ENCODE measurements at places on chromosomes 5 and 9. TPM values are rescaled to one million over a fixed set of nuclear protein-coding genes. Genes with fewer than 3 reads are reported as not detected.

The SPINK9 gene
- not detected for total RNA-seq

The FAM221B gene
- total RNA-seq = not detected

The TMEFF1 gene
- total RNA-seq = 0.43 TPM

The SOHLH1 gene
- total RNA-seq = not detected

The ROR2 gene
- 5.2 TPM for total RNA-seq

The TAF11L5 gene
- total RNA-seq = not detected

The IL33 gene
- total RNA-seq = 7.3 TPM

The PPWD1 gene
- total RNA-seq = 42.7 TPM

The SEMA5A gene
- 74.7 TPM for total RNA-seq

The HSD17B3 gene
- not detected for total RNA-seq

The FSTL4 gene
- under 0.01 TPM for total RNA-seq

The ALDH1A1 gene
- total RNA-seq = 450 TPM

The CCNB1 gene
- 147 TPM for total RNA-seq

The SLC36A2 gene
- not detected for total RNA-seq

The ZFP2 gene
- 0.86 TPM for total RNA-seq

- DNase-seq = no peak
These were observed 104.4 kb downstream of the ZNF354C start for GRCh38 chr5:179164331-179165311.

DNA sequence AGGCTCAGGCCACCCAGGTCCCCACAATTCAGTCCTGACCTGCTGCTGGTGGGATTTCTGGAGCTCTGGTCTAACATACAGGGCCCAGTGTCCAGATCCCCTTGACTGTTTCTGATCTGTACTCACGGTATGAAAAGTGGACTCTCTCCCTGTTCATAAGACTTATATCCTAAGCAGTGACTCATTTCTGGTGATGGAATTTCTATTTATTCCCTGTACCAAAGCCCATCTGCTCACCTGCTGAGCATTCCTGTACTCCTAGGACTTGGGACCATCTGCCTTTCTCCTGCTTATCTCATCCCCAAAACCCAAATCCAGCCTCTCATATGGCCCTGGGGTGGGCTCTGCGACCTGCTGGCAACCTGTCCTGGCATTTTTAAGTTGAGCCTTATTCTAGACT, 86.6 kb downstream of the APBA1 start:
- no peak for DNase-seq

- no peak for DNase-seq
These were observed 43.9 kb upstream of the SEMA4D start for GRCh38 chr9:89541798-89542197.

DNA sequence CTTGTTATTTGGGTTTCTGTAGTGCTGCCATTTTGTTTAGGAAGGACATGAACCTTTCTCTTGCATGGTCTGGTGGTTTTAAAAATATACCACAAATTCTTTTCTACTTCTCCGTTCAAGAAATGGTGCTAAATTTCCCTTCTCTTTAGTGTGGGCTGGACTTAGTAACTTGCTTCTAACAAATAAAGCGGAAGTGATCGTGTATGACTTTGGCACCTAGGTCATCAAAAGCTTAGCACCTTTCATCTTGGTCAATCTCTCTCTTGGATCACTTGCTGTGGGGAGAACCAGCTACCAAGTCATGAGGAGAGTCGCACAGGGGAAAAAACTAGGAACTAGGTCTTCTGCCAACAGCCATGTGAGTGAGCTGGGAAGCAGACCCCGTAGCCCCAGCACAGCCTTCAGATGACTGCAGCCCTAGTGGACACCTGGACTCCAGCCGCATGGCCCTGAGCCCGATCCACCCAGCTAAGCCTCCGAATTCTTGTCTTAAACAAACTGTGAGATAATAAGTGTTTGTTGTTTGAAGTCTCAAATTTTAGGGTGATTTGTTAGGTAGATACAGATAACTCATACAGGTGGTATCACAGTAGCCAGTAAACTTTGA, 87.7 kb upstream of the CKMT2 start:
- DNase-seq = no peak

DNA sequence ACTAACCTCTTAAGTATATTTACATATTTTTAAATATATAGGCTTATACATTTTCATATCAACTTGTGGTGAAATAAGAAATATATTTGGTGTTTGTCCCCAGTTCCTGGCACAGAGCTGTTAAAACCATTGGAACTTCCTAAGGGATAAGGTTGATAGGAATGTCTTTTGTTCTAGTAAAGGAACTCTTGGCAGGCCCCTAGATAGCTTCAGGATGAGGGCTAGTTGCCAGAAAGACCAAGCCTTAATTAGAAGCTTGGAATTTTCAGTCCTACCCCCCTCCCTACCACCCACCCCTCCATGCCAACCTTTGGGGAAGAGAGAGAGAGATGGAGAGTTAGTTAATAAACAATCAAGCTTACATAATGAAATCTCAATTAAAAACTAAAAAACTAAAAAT, 638.6 kb upstream of the ACO1 start:
- DNase-seq = no peak

GRCh38 chr5:142046191-142046590, 33.4 kb upstream of the GNPDA1 start:
- DNase-seq = no peak

DNA sequence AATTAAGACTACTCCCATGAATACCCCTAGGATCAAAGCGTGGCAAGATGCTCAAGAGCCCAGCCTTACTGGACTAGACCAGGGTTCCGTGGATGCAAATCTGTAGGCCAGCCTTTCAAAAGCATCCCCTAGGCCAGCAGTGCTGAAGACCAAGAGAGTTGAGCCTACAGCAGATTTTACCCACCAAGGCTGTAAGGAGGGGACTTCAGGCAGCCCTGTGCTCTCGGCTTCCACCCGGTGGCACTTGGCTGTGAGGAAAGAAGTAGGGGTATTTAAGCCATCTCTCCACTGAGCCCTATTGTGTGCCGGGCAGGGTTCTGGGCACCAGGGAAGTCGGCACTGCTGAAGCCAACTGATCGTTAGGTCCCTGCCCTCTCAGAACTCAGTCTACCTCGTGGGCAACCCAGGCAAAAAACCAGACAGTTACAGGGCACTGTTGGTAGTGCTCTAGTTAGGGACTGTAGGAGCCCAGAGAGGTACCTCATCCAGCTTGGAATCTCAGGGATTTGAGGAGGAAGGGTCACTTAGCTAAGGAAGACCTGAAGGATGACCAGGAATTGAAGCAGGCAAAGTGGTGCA, 25.5 kb downstream of the TCF7 start:
- no peak for DNase-seq

- no peak for DNase-seq
These were observed 321.6 kb downstream of the EDIL3 start for GRCh38 chr5:84063041-84063440.

DNA sequence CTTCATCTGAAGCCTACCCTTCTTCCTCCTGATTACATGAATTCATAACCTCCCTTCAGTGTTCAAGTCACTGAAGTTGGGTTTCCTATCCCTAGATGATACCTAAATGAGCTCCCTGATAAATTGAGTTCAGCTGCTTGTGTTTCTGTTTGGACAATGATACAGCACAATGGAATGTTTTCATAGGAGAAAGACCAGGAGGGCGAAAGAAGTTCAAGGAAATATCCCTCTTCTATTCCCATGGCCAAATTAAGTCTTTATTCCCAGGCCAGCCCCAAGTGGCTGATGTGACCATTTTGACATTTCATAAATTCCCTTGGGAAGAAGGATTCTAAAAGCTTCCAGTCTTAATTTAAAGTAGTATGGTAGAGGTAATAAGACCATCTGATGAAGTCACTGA, 555.8 kb upstream of the CLINT1 start:
- DNase-seq = peak; percentile 60

- DNase-seq = peak; percentile 26
These were observed 232.8 kb downstream of the TLE1 start for GRCh38 chr9:81456431-81457006.

DNA sequence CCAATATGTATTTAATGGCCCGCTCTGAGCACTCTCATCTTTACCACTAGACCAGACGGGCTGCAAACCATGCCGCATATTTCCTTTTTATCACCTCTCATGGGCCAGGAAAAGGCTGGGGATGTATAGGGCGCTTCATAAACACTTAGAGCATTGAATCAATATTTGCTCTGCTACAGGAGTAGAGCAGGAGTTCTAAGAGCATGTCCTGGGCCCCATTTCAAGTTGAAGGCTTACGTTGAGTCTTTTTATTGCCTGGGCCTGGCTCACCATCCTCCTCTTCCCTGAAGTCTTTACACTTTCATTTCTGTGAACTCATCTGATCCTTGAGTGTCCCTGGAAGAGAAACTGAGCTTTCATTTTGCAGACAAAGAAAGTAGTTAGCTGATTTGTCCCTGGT, 112.4 kb downstream of the FSTL4 start:
- no peak for DNase-seq

GRCh38 chr9:68919661-68920060, 94.3 kb downstream of the PRKACG start:
- no peak for DNase-seq

DNA sequence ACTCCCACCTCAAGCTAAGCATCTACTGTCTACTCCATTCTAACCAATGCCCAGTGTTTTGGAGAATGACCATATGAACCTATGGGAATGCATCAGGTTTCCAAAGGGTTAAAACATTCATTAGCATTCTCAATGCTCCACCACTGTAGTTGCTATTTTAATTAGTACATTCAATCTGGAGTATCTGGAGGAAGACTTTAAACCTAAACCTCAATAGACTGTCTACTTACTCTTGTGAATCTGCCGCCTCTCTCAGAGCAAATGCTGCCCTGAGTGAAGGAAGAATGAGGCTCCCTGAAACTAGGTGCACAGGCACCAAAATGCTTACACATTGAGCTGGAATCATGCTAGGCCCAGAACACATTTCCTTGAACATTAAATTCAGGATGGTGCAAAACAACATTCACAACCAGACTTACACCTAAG, 2.0 kb downstream of the ENC1 start:
- no peak for DNase-seq

GRCh38 chr9:87431837-87432236, 65.8 kb upstream of the DAPK1 start:
- DNase-seq = no peak

- peak; percentile 67 for DNase-seq
These were observed 357.6 kb downstream of the RAB3C start for GRCh38 chr5:58940446-58940845.

GRCh38 chr9:135692410-135692809, 6.9 kb downstream of the SOHLH1 start:
- DNase-seq = no peak

DNA sequence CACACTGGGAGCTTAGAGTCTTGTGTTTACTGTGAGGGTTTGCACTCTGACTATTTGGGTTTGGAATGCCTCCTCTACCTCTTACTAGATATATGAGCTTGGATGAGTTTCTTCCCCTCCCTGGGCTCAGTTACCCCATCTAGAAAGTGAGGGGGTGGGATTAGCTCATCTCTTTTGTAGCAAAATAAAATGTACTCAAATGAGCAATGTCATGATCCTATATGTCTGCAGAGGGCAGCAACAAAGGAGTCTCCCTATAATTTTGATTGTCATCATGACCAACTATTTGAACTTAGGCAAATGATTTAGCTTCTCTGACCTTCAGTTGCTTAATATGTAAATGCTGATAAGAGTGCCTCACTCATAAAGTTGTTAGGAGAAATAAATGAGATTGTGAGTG, 109.0 kb downstream of the DPYSL3 start:
- peak; percentile 67 for DNase-seq

- no peak for DNase-seq
These were observed 18.9 kb downstream of the TTC23L start for GRCh38 chr5:34857894-34858293.

DNA sequence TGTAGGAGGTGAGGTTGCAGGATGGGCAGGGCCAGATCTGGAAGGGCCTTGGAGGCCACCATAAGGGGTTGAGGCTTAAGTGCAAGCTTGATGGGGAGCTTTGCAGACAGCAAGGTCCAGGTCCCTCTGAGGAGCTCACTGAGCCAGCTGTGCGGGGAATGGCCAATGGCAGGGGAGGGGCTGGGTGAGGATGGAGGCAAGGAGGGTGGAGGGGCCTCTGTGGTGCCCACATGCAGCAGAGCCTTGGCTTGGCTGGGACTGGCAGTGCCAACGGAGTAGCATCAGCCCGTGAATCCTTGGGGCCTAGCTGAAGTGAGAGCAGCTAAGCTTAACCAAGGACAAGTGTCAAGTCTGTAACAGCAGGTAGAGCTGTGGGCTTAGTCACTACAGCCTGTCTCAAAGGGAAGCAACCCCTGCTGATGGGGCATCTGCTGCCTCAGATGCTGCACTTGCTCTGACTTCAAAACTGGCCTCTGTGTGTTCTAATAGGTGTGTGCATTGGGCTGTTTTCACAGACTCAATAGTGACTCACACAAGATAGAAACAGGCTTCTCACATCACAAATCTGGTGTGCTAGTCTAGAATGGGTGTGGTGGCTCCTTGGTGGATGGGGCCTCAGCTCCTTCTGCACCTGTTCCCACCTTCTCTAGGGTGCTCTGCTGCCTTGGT, 16.3 kb downstream of the GALNT12 start:
- DNase-seq = no peak

DNA sequence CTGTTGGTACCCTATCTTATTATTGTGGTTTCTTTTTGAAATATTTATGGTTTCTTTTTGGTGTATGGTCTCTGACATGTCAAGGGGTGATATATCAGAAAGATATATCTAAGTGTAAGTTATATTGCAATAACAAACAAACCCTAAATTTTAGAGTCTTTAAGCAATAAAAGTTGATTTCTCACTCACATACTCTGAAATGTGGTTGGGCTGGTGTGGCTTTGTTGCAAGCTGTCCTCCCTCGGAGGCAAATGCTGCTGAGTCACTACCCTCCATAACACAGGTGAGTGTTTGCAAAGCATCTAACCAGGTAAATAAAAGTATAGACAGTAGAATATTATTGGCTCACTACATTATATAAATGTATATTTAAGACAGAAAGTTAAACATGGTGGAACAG, 253.2 kb downstream of the CDH18 start:
- no peak for DNase-seq

- no peak for DNase-seq
These were observed 95.3 kb upstream of the SLC28A3 start for GRCh38 chr9:84435902-84436301.

DNA sequence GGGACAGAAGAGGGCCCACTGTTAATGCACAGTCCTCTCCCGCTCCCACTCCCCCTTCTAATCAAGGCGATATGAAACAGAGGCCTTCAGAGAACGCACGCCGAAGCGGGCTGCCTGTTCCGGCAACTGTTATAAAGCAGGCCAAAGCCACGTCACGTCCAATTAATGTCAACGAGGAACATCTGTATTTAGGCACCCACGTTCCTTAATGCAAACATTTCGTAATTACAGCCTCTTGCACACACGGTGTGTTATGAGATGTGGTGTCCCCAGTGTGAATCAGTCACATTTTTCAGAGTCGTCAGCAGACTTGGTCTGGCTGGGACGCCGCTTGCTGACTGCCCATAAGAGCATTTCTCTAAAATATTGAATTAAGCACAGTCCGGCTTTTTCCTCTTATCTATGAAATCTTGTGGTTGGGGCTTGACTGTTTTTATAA, 339.0 kb downstream of the NSG2 start:
- DNase-seq = peak; percentile 90

Measured in fibroblast of villous mesenchyme (primary cell).